ENCODE measurements at places on chromosomes 13 and 19.
A peak's percentile ranks its signal among the peaks of the same experiment; 100 is the strongest.

GRCh38 chr19:38173291-38174041, 50.6 kb downstream of the DPF1 start:
- no peak for DNase-seq

- no peak for DNase-seq
Measured at GRCh38 chr13:99866781-99867180, 104.8 kb downstream of the ZIC5 start.

- DNase-seq = no peak
Measured at GRCh38 chr13:99031832-99032231, 54.0 kb upstream of the DOCK9 start.

DNA sequence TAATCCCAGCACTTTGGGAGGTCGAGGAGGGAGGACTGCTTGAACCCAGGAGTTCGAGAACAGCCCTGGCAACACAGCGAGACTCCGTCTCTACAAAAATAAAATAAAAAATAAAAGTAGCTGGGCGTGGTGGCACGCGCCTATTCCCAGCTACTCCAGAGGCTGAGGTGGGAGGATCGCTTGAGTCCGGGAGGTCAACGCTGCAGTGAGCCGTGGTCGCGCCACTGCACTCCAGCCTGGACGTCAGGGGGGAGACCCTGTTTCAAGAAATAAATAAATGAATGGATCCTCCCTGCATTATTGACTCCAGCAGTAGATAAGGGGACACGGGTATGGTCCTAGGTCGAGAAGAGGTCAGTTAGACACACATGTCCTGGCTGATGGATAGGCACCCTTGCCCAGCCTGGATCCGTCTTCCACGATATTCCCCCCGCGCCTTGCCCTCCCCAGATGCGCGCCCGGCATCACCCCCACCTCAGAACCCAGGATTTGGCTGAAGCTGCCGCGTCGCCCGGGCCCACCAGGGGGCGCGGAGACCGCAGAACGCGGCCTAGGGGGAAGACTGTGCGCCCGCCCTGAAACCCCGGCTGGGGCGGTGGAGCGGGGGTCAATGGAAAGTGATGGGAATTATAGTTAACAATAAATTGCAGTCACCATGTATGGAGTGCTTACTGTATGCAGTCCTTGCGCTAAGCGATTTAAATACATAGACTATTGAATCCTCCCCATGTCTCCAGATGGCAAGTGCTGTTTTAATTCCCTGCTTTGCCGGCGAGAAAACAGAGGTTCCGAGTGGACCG, 2.1 kb upstream of the HOOK2 start:
- peak; percentile 82 for DNase-seq

DNA sequence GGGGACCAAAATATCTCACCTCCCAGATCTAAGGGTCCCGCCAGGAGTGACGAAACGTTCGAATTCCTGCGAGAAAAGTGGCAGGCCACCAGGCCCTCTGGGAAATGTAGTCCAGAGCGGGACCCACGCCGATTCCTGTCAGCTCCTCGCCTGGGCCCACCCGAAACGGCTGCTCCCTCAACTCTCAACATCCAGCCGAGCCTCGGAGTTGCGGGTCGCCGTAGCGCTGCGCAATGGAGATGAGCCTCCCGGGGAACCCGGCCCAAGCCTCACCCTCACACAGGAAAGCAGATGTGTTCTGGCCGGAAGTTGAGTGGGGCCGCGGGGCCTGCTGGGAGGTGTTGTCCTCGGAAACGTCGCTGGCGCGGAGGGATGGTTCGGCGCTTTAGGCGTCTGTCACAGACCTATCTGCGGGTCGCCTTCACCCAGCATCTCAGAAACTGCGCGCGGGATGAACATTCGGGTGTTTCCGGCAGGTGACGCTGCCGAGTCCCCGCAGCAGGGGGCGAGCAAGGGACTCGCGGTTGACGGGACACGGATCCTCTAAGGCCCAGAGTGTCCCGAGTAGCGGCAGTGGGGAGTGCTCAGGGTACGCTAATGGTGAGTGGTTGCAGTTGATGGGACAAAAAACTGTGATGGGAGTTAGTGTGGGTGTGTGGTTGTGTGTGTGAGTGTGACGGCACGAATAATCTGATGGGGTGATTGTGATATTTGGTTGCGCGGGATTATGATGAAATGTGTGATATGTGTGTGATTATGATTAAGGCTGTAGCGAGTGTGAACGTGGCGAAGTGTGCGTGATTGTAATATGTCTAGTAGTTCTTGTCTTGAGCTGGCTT, at the start of the genes ZNF568 and ZNF829:
TSS of gene ZNF568 (plus strand) at position 341 of the 839 bp plus-strand sequence. CDS start 6,439 bp downstream, outside the sequence.
TSS of gene ZNF829 (minus strand) at position 300 of the 839 bp plus-strand sequence. CDS start 1,124 bp downstream, outside the sequence.
- DNase-seq = peak; percentile 89

GRCh38 chr19:18865973-18866799, 29.8 kb downstream of the CERS1 start:
- DNase-seq = peak; percentile 59

DNA sequence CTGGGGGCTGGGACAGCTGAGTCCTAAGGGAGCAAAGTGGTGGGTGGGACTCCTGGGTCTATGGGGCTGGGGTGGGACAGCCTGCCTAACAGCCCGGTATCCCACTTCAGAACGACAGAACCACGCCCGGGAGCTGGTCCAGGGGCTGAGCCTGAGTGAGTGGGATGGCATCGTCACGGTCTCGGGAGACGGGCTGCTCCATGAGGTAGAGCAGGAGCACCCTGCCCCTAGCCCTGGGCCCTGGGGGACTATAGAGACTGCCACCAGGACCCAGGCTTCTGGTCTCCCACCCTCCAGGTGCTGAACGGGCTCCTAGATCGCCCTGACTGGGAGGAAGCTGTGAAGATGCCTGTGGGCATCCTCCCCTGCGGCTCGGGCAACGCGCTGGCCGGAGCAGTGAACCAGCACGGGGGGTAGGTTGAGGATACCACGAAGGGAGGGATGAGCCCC, 8.6 kb downstream of the SPHK2 start:
- DNase-seq = peak; percentile 48

GRCh38 chr13:113122550-113123225, at the start of gene F10:
TSS of gene F10 (plus strand) at chr13:113122799. CDS start at chr13:113122856, 57 bp downstream.
- peak; percentile 94 for DNase-seq

GRCh38 chr19:38290631-38291147, 13.4 kb upstream of the C19orf33 start:
- DNase-seq = no peak

GRCh38 chr13:114161644-114162532, 17.2 kb upstream of the CFAP97D2 start:
- DNase-seq = peak; percentile 62

GRCh38 chr19:10756791-10757190, 38.9 kb downstream of the DNM2 start:
- DNase-seq = no peak

DNA sequence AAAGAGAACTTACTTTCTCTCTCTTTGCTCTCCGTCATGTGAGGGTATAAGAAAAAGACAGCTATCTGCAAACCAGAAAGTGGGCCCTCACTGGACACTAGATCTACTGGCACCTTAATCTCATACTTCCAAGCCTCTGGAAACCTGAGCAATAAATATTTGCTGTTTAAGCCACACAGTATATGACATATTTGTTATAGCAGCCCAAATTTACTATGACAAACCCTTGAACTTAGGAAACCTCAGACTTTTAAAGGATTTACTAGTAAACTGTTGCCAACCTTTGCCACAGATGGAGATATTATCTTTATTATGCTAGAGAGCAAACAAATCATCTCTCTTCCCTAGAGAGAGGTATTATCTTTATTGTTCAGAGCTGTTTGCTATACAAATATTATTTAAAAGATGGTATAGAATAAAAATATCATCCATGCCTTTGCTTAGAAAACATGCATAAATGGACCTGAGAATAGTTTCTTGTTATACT, 1446.1 kb downstream of the SLITRK1 start:
- DNase-seq = no peak

GRCh38 chr19:33204136-33204973, 10.2 kb downstream of the LRP3 start:
- peak; percentile 48 for DNase-seq

DNA sequence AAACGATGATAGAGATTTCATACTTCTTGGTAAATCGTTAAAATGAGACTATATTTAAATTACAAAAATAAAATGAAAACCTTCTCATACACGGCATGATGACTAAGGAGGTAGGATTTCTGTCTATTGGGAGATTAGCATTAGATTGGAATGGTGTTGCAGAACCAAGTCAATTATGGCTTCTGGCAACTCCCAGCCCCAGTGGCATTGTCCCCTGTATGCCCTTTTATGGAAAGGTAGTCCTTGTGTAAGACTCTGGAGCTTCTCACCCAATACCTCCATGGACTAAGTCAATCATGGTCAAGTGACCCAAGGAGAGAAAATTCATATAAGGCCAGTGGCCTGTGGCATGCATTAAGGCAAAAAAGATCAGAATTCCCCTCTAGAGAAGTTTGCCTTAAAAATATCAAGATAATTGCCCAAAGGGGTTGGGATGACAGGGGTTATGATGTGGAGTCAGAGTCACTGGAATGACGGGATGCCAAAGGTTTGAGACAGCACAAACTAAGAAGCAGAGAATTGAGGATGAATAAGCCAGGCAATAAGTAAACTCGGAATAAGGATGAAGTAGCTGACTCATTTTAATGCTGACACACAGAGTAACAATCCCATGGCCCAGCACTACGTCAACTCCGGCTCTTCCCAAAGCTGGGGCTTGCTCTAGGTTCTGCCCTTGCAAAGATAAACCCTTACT, 57.8 kb upstream of the POSTN start:
- DNase-seq = no peak

GRCh38 chr19:13231663-13232062, 81.5 kb downstream of the IER2 start:
- DNase-seq = no peak

- DNase-seq = no peak
Measured at GRCh38 chr13:43274881-43275280, 251.5 kb downstream of the DNAJC15 start.

DNA sequence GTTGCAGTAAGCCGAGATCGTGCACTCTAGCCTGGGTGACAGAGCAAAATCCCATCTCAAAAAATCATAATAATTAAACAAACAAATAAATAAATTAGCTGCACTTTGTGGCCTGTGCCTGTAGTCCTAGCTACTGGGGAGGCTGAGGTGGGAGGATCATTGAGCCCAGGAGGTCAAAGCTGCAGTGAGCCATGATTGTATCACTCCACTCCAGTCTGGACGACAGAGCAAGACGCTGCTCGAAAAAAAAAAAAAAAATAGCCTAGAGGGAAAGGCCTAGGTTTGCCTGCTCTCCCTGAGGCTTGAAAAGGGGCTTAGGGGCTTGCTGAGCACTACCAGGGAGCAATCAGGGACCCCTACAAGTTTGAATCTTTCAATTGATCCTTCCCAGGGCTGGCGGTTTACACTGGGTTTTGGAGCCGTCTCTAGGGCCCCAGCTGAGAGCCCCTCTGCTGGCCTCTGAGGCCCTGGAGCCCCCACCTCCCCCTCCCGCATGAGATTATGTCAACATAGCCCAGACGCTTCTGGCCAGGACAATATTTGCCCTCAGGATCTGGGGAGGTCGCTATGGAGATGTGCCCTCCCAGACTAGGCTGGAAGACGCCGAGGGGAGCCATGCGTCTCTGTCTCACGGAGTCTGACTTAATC, 10.4 kb upstream of the GIPR start:
- no peak for DNase-seq

GRCh38 chr13:32676242-32676641, 90.0 kb downstream of the PDS5B start:
- no peak for DNase-seq

DNA sequence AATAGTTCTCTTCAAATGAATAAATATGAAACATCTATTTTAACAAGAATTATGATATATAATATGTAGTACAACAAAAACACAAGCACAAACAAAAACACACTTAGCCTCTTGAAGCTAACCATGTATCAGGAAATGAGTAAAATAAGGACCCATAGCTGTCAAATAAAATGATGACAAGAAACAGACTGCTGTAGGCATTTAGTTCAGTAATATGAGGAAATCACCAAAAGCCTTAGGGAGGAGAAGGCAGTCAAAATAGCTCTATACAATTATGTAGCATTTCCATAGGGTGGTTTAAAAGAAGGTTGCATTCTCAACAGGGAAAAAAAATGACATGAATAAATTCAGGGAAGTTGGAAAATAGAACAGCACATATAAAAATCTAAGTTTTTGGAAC, 163.4 kb downstream of the PCDH20 start:
- DNase-seq = no peak

DNA sequence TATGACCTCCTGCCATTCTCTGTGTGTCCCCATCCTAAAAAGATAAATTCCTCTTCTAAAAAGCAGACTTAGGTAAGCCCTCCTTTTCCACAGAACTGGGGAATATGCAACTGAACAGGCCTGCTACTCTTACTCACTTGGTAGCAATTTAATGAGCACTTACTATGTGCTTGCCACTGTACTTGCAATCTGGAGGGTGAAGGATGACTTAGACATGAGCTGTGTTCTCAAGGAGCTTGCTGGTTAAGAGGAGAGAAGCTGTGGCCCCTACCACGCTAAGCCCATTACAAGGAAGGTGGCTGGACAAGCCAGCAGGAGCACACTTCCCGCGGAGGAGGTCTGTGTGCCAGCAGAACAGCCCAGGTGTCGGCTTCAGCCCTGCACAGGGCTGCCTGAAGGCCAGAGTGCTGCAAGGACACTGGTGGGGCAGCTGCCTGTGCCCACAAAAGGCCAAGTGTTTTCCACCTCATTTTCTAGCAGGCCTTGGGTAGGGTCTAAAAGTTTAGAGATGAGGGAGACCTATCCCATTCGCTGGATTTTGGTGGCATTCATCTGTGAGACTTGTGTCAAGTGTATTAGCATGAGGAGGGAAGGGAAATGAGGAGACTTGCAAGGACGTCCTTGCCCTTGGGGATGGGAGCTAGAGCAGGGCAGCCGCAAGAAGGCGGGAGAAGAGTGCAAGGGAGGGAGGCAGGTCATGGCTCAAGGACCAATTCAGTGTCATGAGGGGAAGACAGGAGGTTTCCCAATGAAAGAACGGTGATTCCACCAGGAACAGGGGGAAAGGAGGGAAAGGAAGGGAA, 52.0 kb downstream of the COL4A1 start:
- DNase-seq = no peak

- DNase-seq = no peak
Measured at GRCh38 chr13:94168783-94169453, 310.6 kb downstream of the DCT start.

DNA sequence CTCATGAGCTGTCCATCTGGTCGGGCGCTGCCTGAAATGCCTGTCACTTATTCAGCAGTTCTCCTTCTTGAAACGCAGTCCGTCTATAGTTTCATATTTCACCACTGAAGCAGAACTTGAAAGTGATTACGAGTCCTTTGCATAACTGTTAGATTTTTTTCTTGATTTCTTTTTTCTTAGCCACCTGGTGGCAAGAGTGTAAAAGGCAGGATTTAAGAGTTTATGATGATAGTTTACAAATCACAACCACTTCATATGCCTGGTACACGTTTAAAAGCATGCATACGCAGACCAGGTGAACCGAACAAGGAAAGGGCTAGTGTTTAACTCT, 45.8 kb downstream of the GGACT start:
- DNase-seq = no peak

- DNase-seq = no peak
Measured at GRCh38 chr13:101946401-101946800, 455.4 kb downstream of the FGF14 start.

DNA sequence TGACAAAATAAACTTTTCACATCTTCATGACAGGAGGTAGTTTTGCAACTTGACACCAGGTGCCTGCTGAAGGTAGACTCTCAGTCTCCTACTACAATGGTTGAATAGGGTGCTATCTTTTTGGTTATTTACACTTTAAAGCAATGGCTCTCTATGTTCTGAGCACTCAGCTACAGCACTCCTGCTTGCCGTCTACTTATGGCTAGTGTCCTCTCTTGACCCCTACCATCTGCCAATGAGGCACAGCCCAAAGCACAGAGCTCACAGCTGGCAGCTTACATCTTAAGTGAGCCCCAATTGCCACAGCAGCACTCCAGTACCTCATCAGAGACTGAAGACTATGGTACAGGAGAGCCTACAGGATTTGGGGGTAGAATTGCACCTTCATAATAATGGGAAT, 11.4 kb downstream of the ZNF708 start:
- DNase-seq = no peak

- no peak for DNase-seq
Measured at GRCh38 chr13:112465251-112466131, 89.3 kb downstream of the SPACA7 start.
